Spleen (tissue), 13 donors: ENCODE measurements at places on chromosomes 3 and 15. TPM values are rescaled to one million over a fixed set of nuclear protein-coding genes. Genes with fewer than 3 reads are reported as not detected.

GXYLT2 gene
- 1.1 TPM for total RNA-seq

CHRM5 gene
- total RNA-seq: not detected

POLR2M gene
- 64.6 TPM for total RNA-seq

LMAN1L gene
- total RNA-seq: 79.2 TPM

ALDH1A3 gene
- total RNA-seq: 6.4 TPM

ANKUB1 gene
- total RNA-seq: not detected

ALPK3 gene
- 0.83 TPM for total RNA-seq

ATP13A4 gene
- total RNA-seq: 8.2 TPM

GLDN gene
- total RNA-seq: 18.2 TPM

CAMK1 gene
- 19.5 TPM for total RNA-seq

SLC15A2 gene
- 17.2 TPM for total RNA-seq

IMPG2 gene
- 0.23 TPM for total RNA-seq

CPB1 gene
- 30.7 TPM for total RNA-seq

FRMD4B gene
- total RNA-seq: 112 TPM

CLRN1 gene
- total RNA-seq: not detected

STRIT1 gene
- not detected for total RNA-seq

PLA2G4F gene
- total RNA-seq: not detected

CASR gene
- total RNA-seq: 1.5 TPM

SEC11A gene
- total RNA-seq: 137 TPM

PLD1 gene
- total RNA-seq: 74.3 TPM

LIPH gene
- 1.3 TPM for total RNA-seq

RETNLB gene
- not detected for total RNA-seq

MNS1 gene
- total RNA-seq: 1.6 TPM

MAPKAPK3 gene
- total RNA-seq: 45.0 TPM

SPSB4 gene
- 10.7 TPM for total RNA-seq

CFAP100 gene
- total RNA-seq: not detected

PRC1 gene
- total RNA-seq: 9.4 TPM

ROBO2 gene
- total RNA-seq: 6.4 TPM

KY gene
- total RNA-seq: not detected

AP4E1 gene
- 12.6 TPM for total RNA-seq

LRRIQ4 gene
- total RNA-seq: 0.27 TPM

TM4SF18 gene
- total RNA-seq: 58.6 TPM

IL5RA gene
- total RNA-seq: 2.0 TPM

ABCF3 gene
- 84.6 TPM for total RNA-seq

TMEM266 gene
- total RNA-seq: 1.7 TPM

GUCA1C gene
- not detected for total RNA-seq

C3orf85 gene
- total RNA-seq: not detected

FRMD5 gene
- not detected for total RNA-seq

SLCO2A1 gene
- total RNA-seq: 39.4 TPM

LRTM1 gene
- 9.3 TPM for total RNA-seq

BHLHE40 gene
- total RNA-seq: 22.9 TPM

WNT5A gene
- total RNA-seq: 20.4 TPM

ASB14 gene
- total RNA-seq: not detected

PCOLCE2 gene
- 3.8 TPM for total RNA-seq

RASL12 gene
- 19.5 TPM for total RNA-seq

PPARG gene
- total RNA-seq: 27.4 TPM

TERC gene
- 4.4 TPM for total RNA-seq

PRR20G gene
- total RNA-seq: not detected

POC1A gene
- total RNA-seq: 2.2 TPM

TNFSF10 gene
- 62.0 TPM for total RNA-seq

COL6A6 gene
- total RNA-seq: 2.6 TPM

ATP10A gene
- 2.8 TPM for total RNA-seq

CD80 gene
- total RNA-seq: 10.9 TPM
